ENCODE measurements at places on chromosomes 11 and 22.

GRCh38 chr11:8768625-8769333 lies 86.2 kb downstream of the RPL27A start:
- no peak overlapping the region for H3K27ac ChIP-seq
- no peaks in the 10 kb centered on the region for H3K36me3 ChIP-seq
- peaks cover 5% of the 10 kb centered on the region for H3K4me1 ChIP-seq
- H3K27me3 ChIP-seq: no peaks in the 10 kb centered on the region
- no peak for DNase-seq
- H3K4me3 ChIP-seq: no peak overlapping the region

DNA sequence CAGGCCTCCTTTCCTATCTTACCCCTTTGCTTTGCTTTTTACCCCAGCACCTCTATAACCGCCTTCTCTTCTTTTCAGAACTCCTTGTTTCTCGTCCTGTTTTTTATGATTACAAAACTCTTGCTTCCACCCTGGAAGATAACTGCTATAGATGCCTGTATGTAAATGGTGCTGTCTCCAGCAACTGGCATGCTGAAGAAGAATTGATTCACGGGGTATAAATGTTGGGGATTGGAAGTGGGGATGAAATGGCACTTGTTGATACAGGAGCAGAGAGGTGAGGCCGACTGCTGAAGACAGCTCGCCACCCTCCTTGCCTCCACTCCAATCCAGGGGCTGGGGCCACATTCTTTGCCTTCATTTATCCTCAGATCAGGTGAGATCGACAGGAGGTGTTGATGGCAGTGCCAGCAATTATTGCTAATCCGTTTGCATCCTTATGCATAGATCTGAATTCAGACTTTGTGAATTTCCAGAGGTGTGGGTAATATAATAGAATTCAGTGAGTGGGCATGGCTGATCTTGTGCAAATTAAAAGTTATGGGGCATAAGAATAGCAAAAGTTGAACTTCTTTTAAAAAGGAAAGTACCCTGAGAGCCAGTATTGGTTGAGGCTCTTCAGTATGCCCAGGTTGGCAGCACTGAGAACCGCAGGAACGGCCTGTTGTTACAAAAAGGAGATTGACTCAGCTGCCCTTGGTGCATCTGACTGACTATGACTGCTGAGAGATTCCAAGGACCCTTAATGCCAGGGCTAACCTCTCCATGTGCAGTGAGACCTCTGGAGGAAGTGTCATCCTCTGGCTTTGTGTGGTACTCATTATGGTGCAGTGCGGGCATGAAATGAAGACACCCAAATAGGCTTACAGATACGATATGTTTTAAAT lies 5.3 kb downstream of the NEAT1 start:
- H3K4me1 ChIP-seq: peaks cover 16% of the 10 kb centered on the region
- H3K27me3 ChIP-seq: no peaks in the 10 kb centered on the region
- no peak overlapping the region for H3K4me3 ChIP-seq
- H3K27ac ChIP-seq: no peak overlapping the region

DNA sequence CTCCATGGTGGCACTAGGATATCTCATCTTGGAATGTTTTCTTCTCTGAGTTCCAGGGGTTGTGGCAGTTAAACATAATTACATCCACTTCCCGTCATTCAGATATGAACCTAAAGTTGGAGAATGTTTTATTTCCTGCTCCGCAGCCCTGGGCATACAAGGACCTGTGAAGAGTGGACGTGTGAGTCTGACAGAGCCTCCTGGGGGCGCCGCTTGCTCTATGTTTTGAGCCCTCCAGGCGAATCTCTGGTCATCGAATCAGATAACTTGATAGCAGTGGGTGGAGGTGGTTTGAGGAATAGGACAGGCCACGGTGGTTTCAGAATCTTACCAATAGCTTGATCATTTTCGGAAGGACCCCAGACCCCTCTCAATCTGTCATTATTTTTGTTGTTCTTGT lies 174.2 kb downstream of the NTM start:
- no peak overlapping the region for H3K27ac ChIP-seq
- H3K4me3 ChIP-seq: no peak overlapping the region
- no peaks in the 10 kb centered on the region for H3K27me3 ChIP-seq
- H3K36me3 ChIP-seq: no peaks in the 10 kb centered on the region
- no peaks in the 10 kb centered on the region for H3K4me1 ChIP-seq
- DNase-seq: peak; percentile 19

- no peaks in the 10 kb centered on the region for H3K27me3 ChIP-seq
- DNase-seq: no peak
- peaks cover 2% of the 10 kb centered on the region for H3K4me1 ChIP-seq
- H3K27ac ChIP-seq: no peak overlapping the region
- H3K36me3 ChIP-seq: no peaks in the 10 kb centered on the region
- no peak overlapping the region for H3K4me3 ChIP-seq
Observed at GRCh38 chr22:36039125-36039524, 10.5 kb upstream of the RBFOX2 start.

GRCh38 chr11:35146074-35146521 lies 7.1 kb downstream of the CD44 start:
- no peaks in the 10 kb centered on the region for H3K27me3 ChIP-seq
- no peaks in the 10 kb centered on the region for H3K36me3 ChIP-seq
- H3K27ac ChIP-seq: no peak overlapping the region
- H3K4me1 ChIP-seq: no peaks in the 10 kb centered on the region
- no peak for DNase-seq
- no peak overlapping the region for H3K4me3 ChIP-seq

DNA sequence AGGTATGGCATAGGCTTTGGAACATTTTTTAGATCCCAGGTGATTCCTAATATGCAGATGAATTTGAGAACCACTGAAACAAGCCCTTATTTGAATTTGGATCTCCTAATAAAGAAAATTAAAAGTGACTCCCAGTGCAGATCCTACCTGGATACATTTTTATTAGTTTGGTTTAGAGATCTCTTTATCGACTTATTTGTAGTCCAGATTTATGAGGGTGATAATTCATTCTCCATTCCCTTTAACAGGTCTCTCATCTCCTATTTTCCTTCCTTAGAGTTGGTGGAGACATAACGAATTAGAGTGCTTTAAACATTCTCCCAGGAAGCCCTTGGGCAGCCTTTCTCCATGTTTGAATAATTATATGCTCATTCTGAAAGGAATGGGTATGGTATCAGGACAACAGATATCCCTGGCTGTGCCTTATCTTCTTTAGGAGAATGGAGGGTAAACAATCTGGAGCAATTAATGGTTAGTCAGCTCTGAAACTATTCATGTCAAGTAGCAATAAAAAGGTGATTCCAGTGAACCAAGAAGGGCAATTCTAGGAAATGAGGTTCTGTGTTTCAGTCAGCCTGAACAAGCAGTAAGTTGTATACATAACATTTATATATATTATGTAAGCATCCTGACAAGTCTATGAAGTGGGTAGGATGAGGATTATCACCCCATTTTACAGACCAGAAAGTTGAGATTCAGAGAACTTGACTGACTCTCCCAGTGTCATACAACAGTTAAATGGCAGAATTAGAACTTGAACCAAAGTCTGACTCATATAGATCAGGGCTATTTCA lies 53.9 kb upstream of the RCE1 start:
- H3K4me3 ChIP-seq: no peak overlapping the region
- no peaks in the 10 kb centered on the region for H3K4me1 ChIP-seq
- H3K27ac ChIP-seq: no peak overlapping the region
- no peaks in the 10 kb centered on the region for H3K27me3 ChIP-seq
- H3K36me3 ChIP-seq: no peaks in the 10 kb centered on the region
- DNase-seq: no peak

DNA sequence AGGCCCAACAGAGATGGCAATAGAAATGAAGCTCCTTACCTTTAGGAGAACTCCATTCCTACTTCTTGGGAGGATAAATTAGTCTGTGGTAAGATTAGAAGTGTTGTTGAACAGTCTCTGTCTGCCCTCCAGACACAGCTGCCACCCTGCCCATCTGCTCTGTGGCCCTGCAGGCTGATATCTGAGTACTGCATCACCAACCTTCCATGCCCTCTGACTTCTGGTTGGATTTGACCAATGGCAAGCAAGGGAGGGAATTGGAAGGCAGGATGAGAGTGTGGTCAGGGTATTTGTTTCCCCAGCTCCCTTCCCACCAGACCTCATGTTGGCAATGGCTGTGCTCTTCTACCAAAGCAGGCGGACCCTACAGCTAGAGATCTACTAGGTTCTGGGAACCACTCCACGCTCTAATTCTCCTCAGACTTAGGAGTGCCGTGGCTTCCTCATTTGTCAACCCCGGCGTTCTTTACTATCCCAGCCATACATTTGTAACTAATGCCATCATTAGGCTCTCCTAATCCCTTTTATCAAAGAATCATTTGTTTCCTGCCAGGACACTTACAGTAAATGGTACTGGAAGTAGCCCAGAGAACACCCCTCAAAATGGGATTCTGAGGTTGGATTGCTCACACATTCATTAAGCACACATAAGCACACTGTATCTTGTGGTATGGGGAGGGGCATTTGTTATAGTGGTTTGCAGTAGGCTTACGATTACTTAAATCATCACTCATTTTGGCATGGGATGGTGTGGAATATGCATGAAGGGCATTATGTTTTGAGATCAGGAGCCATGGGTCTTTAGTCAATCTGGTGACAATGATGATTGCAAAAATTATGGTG lies 35.4 kb upstream of the CD44 start:
- no peak overlapping the region for H3K27ac ChIP-seq
- H3K27me3 ChIP-seq: no peaks in the 10 kb centered on the region
- H3K36me3 ChIP-seq: no peaks in the 10 kb centered on the region
- no peak for DNase-seq

DNA sequence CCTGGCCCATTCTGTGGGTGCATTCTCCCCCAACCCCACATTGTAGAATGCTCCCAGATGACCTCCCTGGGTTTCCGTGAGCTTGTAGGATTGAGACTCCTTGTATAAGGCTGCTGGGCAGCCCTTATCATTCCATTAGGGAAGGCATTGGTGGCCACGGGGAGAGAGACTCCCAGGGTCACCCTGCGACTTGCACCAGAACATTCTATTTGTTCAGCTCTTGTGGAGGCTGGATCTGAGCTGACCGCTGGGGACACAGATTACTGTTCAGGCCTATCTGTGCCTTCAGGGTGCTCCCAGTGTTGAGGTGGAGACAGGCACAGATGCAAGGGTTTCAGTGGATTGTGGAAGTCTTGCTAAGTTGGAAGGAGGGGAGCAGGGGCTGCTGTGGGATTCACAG lies 17.8 kb downstream of the MICALL1 start:
- H3K27me3 ChIP-seq: no peaks in the 10 kb centered on the region
- H3K36me3 ChIP-seq: peaks cover 12% of the 10 kb centered on the region
- DNase-seq: no peak
- no peak overlapping the region for H3K4me3 ChIP-seq
- no peak overlapping the region for H3K27ac ChIP-seq
- H3K4me1 ChIP-seq: no peaks in the 10 kb centered on the region

- no peaks in the 10 kb centered on the region for H3K27me3 ChIP-seq
- no peak overlapping the region for H3K4me3 ChIP-seq
- H3K36me3 ChIP-seq: no peaks in the 10 kb centered on the region
- no peak overlapping the region for H3K27ac ChIP-seq
- no peak for DNase-seq
Observed at GRCh38 chr22:34437140-34437539, 516.9 kb upstream of the LARGE1 start.

DNA sequence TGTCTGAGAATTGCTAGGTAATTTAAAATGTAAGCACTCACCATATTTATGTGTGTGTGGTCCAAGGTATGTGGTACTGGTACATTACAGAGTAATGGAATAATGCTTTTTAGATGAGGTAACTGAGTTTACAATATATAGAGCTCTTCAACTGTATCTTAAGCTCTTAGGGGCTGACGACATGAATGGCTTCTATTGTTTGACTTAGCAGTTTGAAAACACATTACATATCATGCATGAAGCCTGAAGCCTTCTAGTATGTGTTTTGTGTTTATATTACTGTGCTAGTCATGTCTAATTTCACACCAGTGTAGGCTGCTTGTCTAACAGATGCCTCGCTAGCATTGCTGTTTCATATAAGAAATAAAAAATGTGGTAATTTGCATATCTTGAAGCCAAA lies 37.2 kb downstream of the GAS2 start:
- no peak overlapping the region for H3K27ac ChIP-seq
- H3K4me3 ChIP-seq: no peak overlapping the region
- H3K36me3 ChIP-seq: no peaks in the 10 kb centered on the region
- no peaks in the 10 kb centered on the region for H3K4me1 ChIP-seq
- no peak for DNase-seq

DNA sequence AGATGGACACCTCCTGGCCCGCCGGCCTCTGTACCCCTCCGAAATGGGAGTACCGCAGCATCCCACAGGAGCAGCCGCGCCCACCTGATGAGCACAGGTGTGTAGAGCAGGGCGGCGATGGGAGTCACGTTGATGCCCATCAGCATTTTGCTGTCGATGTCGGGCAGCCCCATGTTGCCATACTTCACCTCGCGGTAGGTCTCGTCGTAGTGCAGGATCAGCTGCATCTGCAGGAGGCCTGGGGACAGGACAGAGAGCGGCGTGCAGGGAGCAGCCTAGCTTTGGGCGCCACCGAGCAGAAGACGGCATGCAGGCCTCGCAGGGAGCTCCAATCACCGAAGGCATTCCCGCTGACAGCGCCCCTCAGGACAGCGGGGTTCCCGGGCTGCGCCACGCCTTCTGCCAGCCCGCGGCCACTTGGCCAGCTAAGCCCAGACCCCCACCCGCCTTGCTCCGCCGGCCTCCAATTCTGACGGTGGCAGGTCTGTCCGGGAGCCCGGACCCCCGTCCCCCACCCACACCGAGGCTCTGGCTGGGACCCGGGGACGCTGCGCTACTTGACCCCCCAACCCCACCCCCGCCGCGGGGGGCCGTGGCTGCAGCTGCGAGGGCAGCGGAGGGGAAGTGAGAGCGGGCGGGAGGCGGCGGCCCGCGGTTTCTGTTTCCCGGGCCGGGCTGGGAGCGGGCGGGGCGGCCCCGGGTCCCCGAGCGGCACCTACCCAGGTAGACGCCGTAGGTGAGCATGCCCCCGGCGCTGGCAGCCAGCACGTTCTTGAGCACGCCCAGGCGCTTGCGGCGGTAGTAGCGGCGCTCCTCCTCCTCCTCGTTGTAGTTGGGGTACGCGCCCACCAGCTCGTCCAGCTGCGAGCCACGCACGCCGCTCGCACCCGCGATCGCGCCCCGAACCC lies 705 bp downstream of the UNC93B1 start:
- no peaks in the 10 kb centered on the region for H3K27me3 ChIP-seq
- no peak overlapping the region for H3K27ac ChIP-seq
- no peaks in the 10 kb centered on the region for H3K36me3 ChIP-seq
- no peak for DNase-seq
- H3K4me1 ChIP-seq: peaks cover 4% of the 10 kb centered on the region

GRCh38 chr11:29628609-29629008 lies 388.2 kb downstream of the KCNA4 start:
- no peaks in the 10 kb centered on the region for H3K4me1 ChIP-seq
- no peaks in the 10 kb centered on the region for H3K36me3 ChIP-seq
- H3K4me3 ChIP-seq: no peak overlapping the region
- H3K27me3 ChIP-seq: no peaks in the 10 kb centered on the region
- H3K27ac ChIP-seq: no peak overlapping the region

GRCh38 chr11:102448869-102449224 lies 3.7 kb downstream of the TMEM123 start:
- no peak for DNase-seq
- no peak overlapping the region for H3K27ac ChIP-seq
- no peaks in the 10 kb centered on the region for H3K36me3 ChIP-seq
- H3K27me3 ChIP-seq: peaks cover 11% of the 10 kb centered on the region
- peaks cover 13% of the 10 kb centered on the region for H3K4me1 ChIP-seq
